NCI-H1436 treated with DMSO at 0.1 percent for 48 hours (cell line): ENCODE measurements at places on chromosomes 16 and 17.

- DNase-seq, result no peak
These were observed 5.1 kb downstream of the NBR1 start for GRCh38 chr17:43176119-43176570.

DNA sequence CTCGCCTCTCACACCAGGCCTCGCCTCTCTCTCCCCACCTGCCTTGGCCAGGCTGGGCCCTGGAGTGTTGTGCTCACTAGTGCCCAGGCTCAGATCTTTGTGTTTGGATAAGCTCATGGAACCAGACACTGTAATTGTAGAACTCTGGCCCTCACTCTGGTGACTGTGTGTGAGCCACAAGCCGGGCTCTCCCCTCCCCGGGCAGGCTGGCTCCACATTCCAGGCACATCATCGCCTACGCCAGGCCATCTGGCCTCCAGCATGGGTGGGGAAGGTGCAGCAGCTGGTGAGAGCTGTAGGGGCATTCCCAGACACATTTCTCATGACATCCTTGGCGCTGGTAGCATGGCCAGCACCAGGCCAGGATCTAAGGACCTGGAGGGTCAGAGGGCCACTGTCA, 202.3 kb downstream of the RAB11FIP4 start:
- DNase-seq, result no peak

GRCh38 chr17:34153991-34154390, 101.1 kb upstream of the CCL2 start:
- DNase-seq, result no peak

DNA sequence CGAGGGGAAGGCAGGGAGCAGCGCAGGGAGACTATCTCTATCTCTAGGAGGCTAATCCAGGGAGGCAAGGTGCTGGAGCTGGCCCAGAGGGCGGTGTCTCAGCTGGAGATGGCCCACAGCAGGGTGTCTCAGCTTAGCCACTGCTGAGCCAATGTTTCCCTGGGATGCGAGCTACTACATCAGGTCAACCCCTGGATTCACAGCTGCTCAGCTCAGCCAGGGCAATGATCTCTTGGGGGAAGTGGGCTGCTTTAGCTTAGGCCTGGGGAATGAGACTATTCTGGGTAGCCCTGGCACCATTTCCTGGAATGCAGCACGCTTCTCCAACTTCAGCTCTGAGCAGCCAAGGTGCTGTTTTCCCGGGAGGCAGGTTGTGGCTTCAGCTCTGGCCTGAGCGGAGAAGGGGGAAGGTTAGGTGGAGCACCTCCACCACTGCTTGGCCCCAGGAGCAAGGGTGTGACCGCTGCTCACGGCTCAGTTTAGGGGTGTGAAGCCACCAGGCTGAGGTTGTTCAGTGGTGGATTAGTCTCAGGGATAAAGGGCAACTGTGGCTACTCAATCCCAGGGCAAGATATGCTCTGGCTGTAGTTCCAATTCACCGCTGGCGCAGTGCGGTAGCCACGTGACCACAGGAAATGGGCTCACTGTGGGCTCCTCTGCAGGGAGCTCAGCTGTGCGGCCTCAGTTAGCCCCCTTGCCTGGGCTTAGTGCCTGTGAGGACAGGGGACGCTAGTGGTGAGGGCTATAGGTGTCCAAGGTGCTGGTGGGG, 5.2 kb upstream of the PRSS21 start:
- DNase-seq, result no peak

DNA sequence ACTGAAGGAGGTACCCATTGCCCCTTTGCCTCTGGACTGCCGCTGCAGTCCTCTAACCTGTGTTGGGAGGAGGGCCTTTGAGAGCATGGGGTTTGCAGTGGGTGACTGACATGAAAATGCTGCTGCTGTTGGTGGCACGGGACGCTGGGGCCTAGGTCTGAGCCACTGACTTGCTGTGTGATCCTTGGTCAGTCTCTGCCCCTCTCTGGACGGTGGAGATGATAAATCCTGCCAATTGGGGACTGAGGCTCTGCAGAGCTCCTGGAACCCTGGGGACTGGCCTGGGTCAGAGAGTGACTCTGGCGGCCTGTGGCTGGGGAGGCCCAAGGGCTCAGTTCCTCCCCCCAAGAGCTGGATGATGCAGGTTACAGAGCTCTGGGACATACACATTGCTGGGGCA, 6.1 kb upstream of the PYDC1 start:
- DNase-seq, result no peak

DNA sequence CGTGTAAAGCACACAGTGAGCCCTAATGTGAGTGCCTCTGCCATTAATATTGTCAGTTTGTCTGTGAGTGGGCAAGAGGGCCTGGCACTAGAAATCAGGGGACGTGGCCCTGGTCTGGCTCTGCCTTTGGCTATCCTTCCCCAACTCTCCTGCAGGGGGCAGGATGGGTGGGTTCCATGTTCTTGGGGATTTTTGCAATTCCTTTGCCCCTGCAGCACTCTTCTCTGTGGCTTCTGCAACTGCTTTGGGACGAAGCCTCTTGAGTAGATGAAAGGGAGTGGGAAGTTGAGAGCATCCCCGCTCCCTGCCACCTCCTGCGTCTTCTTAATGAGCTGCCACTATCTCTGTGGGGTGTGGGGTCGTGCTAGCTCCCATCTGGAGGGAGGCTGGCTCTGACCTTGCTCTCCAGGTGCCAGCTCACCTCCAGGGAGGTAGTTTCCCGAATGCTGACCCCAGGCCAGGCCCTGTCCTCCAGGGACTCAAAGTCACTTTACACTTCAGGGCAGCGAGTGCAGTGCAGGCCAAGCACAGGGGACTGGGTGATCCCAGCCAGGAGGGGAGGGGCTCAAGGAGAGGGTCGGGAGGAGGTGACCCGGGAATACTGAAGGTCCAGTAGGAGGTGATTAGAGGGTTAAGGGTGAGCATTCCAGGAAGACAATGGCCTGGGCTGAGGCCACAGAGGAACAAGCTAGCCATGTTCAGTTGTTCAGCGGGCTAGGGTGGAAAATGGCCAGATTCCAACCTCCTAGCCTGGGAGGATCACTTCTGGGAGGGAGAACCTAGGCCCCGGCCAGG, 121.0 kb upstream of the NLRP1 start:
- no peak for DNase-seq

DNA sequence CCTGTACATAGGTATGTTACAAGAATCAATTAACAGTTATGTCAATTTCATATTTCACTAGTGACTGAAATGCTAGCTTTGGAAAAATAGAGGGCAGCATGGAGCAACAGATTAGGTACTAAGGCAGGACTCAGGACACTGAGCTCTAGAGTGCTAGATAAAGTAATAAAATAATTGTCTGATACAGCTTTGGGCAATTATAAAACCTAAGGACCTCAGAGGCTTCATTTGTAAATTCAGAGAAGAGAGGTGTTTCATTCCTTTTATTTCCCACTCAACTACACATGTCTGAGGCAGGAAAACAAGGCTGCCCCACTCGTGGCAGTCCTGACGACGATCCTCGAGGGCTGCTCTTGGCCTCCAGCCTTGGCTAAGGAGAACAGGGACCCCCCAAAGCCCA, 81.5 kb downstream of the CA4 start:
- no peak for DNase-seq

GRCh38 chr16:35221482-35222185, 1762.2 kb downstream of the TP53TG3F start:
- DNase-seq, result no peak

DNA sequence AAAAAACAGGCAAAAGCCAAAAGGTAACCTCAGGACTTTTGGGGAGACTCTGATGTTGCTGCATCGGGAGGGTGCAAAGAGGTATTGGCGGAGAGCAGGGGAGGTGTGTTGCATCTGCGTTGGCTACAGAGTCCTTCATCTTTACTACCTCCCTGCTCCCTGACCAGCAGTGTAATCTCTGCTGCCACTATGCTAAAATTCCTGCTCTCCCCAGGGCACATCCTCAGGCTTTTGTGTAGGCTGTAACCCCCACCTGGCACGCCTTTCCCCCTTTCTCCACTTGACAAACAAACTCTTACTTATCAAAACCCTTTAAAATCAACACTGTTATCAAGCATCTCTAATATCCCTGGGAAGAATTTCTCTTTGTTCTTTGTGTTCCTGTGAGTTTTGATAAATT, 435.3 kb downstream of the HAPSTR1 start:
- DNase-seq, result no peak

DNA sequence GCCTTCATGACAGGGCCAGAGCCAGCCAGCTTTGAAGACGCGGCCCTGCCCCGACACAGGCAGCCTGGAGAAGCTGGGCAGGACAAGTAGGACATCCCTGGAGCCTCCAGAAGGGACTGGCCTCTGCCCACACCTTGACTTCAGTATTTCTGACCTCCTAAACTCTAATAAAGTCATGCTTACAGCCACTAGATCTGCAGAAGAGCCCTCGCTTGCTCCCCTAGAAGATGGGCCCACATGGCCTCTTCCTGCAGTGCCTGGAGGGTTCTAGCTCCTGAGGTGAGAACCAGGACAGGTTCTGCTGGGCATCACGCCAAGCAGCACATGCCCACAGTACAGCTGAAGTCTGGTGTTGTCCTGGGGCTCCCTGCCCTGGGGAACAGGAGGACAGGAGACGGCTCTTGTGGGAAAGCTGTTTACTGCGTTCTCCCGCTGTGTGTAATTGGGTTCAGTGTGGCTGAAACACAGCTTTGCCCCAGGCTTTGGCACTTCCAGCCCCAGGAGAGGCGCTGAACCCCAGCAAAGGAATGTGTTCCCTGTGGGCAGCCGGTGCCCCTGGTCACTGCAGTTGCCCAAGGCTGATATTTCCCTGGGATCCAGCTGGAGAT, 2.6 kb downstream of the APRT start:
- DNase-seq, result no peak

DNA sequence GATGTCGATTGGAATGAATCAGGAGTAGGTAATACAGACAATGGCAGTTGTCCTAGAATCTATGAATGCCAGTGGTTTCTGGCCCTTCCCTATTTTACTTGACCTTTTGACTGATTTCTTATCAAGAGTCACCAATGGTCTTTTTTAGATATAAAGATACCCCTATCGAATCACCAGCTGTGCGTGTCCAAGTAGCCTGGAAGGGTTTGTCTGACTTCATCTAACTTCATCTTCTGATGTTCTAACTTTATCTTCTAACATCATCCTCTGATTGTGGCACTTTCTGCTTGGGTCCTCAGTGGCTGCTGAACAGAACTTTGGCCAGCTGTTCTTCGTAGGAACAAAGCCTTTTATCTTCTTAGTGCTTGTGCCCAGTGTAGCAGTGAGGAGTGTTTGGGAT, 129.7 kb downstream of the MSI2 start:
- DNase-seq, result no peak

DNA sequence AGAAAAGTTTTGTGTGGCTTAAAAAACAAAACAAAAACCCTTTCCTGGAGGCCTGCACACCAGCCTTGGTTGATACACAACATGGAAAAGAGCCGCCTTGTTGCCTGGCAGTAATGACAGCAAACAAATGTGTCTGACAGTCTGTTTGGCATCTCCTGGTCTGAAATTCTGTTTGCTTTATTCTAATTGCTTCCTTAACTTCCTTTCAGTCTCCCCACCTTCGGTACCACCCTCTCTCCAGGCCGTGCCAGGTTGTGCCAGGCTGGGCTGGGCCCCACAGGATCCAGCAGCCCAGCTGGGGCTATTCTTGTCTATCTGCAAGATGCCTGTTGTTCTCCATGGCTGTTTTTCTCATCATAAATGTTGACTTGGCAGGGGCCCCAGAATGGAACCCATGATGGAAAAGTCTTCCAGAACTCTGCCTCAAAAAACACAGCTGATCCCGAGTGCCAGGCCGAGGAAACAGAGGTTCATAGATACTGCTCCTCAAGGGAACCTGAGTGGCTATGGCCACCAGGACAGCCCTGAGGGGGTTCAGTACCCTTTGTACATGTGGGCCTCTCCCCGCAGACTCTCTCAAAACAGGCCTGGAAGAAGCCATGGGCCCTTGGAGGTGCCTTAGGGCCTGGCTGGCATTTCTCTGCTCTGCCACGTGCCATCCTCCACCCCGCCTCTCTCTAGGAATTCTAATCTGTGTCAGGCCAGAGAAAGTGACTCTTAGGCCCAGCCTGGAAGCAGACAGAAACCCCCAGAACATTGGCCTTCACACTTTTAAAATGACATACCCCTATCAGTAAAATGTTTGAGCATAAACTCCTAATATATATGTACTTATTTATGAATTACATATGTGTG, 50.5 kb downstream of the YPEL2 start:
- no peak for DNase-seq

- DNase-seq, result no peak
These were observed 13.0 kb downstream of the GUCY2D start for GRCh38 chr17:8015236-8015956.
